ENCODE measurements at places on chromosomes 5 and 9.
A peak's percentile ranks its signal among the peaks of the same experiment; 100 is the strongest.

DNA sequence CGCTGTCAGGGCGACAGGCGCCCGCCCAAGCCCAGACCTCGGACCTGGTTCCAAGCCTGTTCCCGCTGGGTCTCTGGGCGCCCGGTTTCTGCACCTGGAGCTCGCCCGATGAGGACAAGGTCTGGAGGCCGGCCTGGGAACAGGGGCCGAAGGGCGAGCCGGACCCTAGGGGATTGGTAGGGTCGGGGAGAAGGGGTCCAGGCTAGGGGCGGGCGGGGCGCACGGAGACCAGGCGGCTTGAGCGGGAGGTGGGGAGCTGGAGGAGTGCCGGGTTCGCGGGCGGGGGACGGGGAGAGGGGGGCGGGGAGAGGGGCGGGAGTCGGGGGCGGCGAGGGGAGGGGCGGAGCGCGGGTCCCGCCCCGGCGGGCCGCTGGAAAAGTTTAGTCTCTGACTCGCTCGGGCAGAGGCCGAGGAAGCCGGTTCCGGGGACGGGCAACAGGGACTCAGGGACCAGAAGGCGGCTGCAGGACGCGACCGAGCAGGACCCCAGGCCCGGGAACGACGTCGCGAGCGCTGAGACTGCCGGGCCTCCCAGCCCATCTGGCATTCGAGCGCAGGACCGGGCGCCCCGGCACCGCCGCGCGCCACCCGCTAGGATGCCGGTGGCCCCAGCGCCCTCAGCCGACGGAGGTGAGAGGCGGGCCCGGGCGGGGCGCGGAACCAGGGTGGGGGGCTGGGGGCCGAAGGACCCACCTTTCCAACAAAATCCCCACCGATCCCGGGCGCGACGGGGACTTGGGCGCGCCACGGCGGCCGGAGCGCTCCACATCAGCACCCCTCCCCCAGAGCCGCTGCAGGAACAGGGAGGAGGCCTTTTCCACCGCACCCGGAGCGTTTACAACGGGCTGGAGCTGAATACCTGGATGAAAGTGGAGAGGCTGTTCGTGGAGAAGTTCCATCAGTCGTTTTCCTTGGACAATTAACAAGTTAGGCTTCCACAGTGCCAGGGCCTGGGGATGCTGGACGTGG, at the start of gene S1PR3:
S1PR3 (plus strand) TSS at position 403 of the 969 bp plus-strand sequence. CDS start 9,733 bp downstream, outside the sequence.
- DNase-seq: peak; percentile 17

DNA sequence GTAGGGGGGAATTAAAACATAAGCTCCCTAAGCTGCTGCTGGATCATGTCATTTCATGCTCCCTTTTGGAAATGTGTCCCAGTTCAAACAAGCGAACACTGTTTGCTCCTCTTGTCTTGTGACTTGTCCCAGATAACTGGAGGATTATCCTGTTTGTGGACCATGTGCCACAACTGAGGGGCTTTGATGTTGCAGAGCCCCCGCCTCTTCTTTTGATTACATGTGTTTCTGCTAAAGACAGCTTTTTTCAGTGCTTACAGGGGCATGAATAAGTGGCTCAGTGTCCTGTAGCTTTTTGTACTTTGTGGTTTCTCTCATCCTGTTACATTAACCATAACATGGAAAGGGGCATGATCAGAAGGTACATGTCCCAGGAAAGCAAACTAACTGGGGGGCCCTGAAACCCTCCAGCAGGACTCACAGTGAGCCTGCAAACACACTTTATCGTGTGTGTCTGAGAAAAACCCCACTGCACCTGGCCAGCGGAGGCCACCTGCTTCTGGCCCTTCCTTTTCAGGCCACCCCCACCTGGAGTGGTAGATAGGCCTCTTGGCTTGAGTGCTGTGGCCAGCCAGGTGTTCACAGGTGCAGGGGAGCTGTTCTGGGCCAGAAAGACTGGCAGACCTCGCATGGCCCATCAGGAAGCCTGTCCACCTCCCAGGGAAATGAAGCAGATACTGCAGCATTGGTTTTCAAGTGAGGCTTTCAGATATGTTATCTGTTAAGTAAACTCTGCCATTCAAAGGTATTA, 285.6 kb downstream of the FANCC start:
- no peak for DNase-seq

DNA sequence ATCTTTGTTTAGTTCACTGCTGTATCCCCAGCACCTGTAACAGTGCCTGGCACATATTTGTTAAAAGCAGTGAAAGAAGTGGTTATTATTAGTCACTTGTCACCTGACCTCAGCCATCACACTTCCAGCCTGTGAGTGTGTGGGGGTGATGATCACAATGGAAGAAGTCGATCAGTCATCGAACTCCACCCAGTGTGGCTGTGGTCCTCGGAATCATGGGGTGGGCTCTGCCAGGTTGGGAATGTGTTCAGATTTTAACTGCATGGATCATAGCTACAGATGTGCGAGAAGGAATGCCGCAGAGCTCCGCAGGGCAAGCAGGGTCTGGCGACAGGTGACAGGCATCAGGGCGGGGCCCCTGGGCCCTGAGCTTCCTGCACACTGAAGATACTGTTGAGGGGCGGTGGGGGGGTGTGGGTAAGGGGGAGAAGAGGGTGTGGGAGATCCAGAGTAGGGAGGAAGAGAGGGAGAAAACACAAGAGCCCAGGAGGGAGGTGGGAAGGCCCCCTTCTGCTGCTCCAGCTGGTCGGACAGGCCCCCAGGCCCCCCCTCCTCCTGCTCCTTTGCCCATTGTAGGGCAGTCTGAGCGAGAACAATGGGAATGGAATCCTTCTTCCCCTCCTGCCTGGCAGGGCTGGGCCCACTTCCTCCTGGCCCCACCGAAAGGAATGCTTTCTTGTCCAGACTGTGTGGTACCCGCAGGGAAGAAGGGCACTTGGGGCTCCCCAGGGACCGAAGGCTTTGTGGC, 89.6 kb downstream of the SPRY4 start:
- DNase-seq: no peak

DNA sequence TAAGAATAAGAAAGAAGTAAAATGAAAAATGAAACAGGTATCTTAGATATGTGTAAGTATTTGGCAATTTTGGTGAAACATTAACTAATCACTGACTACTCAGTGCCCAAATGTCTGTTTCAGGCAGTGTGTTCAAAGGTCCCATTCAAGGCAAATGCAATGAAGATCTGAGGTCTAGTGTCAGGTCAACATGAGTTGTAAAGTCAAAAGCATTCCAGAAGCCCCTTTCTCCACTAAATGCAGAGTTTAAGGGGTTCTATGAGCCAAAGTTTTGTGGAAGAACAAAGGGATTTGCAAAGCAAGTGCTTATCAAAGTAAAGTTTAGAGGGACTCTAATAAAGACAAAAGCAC, 71.0 kb upstream of the GPBP1 start:
- DNase-seq: no peak

DNA sequence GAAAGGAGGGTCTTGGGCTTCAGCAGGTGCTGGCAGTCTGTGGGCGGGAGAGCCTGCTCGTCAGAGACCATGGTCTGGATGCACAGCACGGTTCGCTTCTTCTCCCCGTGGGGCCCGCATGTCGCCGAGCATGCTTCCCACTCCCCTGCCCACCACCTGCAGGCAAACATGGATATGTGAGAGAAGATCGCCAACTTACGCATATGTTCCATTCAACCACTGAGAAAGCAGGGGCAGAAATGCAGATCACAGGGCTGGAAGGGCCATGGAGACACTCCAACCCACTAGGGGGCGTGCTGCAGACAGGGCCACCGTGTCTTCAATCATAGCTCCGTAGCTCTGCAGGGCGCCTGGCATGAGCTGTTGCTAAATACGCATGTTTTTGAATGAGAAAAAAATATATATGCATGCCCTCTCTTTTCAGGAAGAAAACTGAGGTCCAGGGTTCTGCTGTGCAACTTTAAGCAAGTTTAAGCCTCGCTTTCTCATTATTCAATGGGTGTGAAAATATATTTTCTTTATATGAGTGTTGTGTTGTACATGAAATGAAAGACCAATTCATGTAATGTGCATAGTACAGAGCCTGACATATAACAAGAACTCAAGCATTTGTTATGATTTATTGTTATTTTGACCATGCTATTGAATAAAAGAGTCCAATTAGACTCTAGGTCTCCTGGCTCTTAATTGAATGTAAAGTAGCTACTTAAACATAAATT, 148.0 kb downstream of the TARS1 start:
- no peak for DNase-seq

DNA sequence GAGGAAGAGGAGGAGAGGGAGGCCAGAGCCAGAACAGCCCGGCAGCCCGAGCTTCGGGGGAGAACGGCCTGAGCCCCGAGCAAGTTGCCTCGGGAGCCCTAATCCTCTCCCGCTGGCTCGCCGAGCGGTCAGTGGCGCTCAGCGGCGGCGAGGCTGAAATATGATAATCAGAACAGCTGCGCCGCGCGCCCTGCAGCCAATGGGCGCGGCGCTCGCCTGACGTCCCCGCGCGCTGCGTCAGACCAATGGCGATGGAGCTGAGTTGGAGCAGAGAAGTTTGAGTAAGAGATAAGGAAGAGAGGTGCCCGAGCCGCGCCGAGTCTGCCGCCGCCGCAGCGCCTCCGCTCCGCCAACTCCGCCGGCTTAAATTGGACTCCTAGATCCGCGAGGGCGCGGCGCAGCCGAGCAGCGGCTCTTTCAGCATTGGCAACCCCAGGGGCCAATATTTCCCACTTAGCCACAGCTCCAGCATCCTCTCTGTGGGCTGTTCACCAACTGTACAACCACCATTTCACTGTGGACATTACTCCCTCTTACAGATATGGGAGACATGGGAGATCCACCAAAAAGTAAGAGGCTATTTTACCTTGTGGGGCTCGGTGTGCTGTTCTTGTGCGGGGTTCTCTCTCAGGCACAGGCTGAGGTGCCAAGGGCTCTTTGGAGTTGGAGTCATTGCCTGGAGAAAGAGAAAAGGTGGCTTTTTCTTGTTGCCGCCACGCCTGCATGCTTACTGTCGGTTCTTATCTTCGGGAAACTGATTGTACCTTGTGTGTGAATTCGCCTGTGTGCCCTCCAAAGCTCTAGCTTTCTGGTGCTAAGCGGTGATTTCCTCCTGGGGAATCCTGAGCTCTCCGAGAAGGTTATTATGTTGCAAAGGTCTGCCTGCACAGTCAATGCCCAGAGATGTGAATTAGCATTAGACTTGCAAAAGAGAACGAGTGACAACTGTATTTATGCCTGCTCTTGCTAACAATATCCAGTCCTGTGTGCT, at the start of gene ISL1:
ISL1 (plus strand) TSS at position 318 of the 991 bp plus-strand sequence; CDS start at position 542, 224 bp downstream.
- DNase-seq: no peak

GRCh38 chr9:129900263-129901027, 65.2 kb downstream of the USP20 start:
- DNase-seq: no peak

DNA sequence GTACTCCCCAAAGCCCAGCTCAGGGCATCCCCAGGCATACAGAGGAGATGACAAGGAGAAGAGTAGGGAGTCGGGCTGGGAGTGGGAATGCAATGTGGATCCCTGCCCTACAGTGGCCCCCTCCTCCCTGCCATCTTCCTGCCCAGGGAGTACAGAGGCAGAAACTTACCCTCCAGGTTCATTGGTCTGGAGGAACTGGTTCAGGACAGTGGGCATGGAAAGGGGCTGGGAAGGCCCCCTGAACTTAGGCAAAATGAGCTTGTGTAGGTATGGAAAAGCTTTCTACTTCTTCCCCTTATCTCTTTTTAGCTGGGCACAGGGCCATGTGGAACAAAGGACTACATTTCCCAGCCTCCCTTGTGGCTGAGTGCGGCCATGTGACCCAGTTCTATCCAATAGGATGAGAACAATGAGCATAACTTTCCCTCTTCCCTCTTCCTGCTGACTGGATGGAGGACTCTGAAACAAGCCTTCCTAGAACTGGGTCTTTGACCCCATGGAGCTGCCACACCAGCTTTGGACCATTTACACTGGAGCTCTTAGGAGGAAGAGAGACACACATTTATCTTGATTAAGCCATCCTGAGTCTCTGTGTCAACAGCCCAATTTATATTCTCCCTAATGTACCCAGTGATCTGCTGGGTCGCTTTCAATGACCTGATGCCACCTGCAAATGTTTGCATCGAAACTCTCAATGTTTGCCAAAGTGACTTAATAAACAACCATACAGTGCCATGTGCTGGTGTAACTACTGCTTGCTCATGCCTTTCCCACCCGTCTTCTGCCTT, 25.0 kb upstream of the HMCN2 start:
- no peak for DNase-seq

DNA sequence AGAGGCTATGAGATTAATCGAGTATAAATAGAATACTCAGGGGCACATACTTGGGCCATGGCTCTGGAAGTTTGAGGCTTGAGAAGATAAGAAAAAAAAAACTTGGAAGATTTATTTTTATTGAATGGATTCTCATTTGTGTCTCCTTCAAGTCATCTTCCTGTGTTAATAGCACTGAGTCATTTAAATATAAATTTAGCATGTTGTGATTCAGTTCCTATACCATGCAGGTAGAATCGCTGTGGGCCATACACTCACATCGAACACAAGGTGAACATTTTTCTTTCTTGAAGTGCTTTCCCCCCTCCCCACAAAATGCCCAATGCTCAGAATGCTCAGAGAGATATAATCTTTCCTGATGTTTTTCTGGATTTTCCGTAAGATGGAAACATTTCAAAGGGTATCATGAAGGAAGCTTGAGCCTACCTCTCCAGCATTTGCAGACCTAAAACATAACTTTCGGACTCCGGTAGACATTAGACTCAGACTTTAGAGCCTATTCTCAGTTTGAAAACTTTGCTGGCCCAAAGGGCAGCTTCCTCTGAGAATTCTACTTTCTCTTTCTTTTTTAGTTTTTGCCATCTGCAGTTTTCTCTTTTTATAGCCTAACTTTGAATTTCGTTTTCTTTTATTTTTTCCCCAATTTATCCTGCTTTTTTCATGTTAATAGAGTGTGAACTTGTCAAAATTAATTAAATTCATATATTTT, 737.6 kb upstream of the NUDT12 start:
- DNase-seq: no peak

DNA sequence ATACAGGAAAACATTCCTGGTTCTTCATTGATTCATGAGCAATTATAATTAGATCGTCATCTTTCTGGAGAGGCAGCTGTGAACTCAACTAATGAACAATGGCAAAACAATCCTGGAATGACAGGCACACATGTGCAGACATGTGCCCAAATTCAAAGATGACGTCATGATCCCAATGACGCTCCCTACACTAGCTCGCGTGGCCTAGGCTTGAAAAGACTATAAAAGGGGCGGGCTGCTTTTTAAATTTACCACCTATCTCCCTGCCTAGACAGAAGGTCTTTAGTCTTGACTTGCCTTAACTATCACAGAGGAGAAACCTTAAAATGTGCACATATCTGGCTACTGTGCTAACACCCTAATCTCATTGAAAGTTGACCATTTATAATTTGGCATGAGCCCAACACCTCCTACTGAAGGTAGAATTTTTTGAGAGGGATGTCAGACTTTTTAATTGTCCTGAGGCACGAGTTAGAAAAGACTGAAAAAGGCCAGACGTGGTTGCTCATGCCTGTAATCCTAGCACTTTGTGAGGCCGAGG, 88.2 kb downstream of the PRRT1B start:
- DNase-seq: no peak

GRCh38 chr9:74804018-74804385, 83.7 kb downstream of the TRPM6 start:
- DNase-seq: no peak

- DNase-seq: no peak
Measured at GRCh38 chr5:16573401-16573800, 43.4 kb downstream of the RETREG1 start.
